ENCODE measurements at places on chromosomes 5 and 9.

DNA sequence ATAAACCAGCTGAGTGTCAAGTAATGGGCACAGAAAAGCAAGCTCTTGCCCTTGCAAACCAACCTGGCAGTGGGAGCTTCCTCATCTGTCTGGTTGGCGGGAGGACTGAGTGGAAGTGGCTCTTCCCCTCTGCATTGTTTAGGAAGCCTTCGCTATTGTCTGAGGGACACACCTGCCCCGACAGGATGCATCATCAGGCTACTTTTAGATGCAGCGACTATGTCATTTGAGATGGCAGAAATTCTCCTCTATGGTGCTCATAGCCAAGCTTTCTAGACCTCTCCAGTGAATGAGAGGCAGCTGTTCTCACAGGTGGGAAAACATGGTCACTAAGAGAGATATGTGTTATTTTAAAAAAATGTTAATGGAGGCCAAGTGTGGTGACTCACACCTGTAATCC is 104.0 kb downstream of the DOCK8 start:
- DNase-seq, result no peak

DNA sequence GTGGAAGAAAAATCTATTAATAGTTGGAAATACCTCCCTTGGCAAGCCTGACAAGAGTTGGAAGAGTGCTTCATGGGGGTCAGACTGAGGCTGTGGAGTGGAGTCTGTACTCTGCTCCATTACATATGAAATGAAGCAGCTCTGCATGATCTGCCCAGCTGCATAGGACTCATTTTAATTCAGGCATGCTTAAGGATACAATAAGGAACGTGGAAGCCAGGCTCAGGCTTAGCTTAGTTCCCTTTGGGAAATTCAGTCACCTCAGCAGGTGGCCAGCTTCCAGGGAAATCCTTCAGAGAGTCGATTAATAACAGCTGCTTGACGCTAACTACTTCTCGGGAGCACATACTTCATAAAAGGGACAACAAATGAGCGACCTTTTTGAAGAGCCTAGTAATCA is 1672.9 kb upstream of the WWC1 start:
- DNase-seq, result no peak

GRCh38 chr5:37667846-37668245 is 172.0 kb downstream of the GDNF start:
- DNase-seq, result no peak

GRCh38 chr9:88418715-88419540 is 30.7 kb downstream of the SPIN1 start:
- DNase-seq, result no peak

- no peak for DNase-seq
Observed at GRCh38 chr5:125409861-125410536, 663.6 kb upstream of the ZNF608 start.

- DNase-seq, result no peak
Observed at GRCh38 chr9:14209399-14210345, 104.3 kb downstream of the NFIB start.

- DNase-seq, result no peak
Observed at GRCh38 chr5:318341-318897, 3.1 kb upstream of the AHRR start.

- peak; percentile 64 for DNase-seq
Observed at GRCh38 chr5:154753792-154754191, 1.4 kb upstream of the LARP1 start.

- DNase-seq, result no peak
Observed at GRCh38 chr9:91949392-91949945, 559 bp downstream of the ROR2 start.

DNA sequence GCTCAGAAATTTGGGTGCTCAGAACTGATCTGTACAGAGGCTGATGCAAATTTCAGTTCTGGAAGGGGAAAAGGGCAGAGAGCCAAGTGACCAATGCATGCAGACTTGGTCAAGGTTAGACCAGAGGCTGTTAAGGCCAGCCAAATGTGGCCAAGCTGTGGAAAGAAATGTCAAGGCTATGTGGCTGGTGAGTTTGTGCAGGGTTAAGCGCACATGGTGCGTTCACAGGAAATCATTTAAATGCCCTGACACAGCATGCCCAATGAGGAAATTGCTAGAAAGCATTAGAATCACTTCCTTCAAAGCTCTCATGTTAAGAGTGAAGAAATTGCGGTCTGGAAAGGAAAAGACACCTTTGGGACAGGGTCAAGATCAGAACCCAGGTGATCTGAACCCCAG is 58.0 kb downstream of the PTPN3 start:
- no peak for DNase-seq

DNA sequence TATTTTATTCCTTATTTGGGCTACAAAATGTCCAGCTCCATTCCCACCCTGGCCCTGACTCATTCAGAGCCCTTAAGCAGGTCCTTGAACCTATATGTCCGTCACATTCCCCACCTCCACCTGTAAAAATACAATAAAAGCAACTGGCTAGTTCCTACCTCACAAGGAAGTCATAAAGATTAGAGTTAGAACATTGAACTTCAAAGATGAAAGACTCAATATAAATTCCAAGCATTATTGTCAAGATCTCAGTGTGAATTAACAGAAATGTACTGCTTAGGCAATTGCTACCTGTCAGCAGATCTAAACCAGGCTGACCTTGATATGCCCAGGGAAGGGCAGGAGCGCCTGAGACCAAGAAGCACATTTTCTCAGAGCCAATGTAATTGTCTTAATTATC is 221.8 kb downstream of the ENC1 start:
- no peak for DNase-seq

DNA sequence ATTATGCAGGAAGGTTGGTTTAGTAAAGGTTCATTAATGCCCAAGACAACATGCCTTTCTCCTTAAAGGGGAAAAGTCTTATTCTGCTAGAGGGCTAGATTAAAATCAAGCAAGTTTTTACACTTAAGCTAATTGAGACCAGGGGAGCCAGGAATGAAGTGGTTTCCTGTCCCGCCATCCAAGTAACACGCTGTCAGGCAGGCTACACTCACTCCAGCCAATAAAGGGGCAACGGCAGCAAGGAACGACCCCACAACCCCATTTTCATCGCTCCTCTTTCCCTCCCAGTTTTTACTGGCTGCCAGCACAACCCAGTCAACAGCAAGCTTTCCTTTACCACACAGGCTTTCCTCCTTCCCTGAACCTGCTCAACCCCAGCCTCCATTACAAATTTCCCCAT is 225.1 kb downstream of the DCP2 start:
- DNase-seq, result no peak

DNA sequence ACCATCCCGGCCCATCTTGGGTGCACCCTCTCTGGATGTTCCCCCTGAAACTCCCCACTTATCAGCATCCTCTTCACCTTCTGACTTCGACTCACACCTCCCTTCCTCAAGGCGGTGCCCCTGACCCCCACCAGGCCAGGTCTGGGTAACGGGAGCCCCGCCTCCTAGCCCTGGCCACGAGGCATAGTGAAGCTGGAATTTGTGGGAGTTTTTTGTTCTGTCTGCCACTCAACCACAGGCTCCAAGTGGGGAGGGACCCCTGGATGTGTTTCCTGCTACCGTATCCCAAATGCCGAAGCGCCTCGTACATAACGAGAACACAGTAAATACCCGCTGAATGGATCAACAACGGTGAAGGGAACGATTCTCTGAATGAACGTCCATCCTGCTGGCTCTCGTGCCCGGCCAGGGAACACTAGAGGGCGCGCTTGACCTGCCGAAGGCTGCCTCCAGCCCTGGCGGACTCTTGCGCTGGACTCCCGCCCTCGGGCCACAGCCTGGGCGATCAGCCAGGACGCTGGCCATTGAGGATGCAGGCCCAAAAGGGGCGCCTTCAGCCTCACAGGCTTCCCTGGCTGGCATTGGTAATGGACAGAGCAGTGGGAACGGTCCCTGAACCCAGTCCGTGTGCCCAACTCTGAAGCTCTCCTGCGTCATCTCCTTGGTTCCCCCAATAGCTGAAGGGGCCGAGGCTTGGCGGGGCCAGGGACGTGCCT is 47.3 kb upstream of the PHYKPL start:
- peak; percentile 80 for DNase-seq

GRCh38 chr9:114754581-114754980 is 51.3 kb downstream of the TNFSF15 start:
- no peak for DNase-seq

DNA sequence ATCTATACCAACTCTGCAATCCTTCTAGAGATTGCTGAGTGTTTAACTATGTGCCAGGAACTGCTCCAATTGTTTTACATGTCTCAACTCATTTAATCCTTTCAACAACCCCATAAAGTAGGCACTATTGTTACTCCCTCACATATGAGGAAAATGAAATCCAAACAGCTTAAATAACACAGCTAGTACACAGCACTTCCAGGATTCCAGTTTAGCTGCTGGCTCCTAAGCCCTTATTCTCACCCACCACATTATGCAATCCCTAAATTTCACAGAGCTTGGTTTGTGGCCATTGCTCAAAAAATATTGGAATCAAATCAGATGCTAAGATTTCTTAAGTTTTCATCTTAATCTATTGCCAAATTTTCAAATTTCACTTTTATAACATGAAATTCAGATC is 84.9 kb downstream of the PRELID2 start:
- no peak for DNase-seq

- DNase-seq, result no peak
Observed at GRCh38 chr9:121708768-121709488, 57.5 kb downstream of the DAB2IP start.

GRCh38 chr9:133436681-133437080 is 14.5 kb downstream of the ADAMTS13 start:
- no peak for DNase-seq

DNA sequence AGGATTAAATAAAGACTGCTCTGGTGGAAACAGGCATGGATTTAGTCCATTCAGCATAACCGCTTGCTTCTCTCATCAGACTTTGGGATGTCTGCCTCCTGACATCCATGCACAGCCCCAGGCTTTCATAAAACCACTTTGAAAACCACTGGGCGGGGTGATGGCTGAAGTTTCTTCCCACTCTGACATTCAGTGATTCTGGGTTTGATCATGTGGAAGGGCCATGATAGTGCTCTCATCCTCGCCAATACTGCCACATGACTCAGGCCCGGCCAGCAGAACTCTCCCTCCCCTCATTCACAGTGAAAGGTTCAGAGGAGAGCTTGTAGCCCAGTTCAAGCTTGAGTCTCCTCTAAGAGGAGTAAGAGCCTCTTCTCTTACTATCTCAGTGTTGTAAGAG is 29.6 kb upstream of the GLRA1 start:
- no peak for DNase-seq

GRCh38 chr5:891117-891836 is 1.3 kb downstream of the BRD9 start:
- no peak for DNase-seq

GRCh38 chr5:34586117-34586885 is 69.8 kb upstream of the RAI14 start:
- no peak for DNase-seq

DNA sequence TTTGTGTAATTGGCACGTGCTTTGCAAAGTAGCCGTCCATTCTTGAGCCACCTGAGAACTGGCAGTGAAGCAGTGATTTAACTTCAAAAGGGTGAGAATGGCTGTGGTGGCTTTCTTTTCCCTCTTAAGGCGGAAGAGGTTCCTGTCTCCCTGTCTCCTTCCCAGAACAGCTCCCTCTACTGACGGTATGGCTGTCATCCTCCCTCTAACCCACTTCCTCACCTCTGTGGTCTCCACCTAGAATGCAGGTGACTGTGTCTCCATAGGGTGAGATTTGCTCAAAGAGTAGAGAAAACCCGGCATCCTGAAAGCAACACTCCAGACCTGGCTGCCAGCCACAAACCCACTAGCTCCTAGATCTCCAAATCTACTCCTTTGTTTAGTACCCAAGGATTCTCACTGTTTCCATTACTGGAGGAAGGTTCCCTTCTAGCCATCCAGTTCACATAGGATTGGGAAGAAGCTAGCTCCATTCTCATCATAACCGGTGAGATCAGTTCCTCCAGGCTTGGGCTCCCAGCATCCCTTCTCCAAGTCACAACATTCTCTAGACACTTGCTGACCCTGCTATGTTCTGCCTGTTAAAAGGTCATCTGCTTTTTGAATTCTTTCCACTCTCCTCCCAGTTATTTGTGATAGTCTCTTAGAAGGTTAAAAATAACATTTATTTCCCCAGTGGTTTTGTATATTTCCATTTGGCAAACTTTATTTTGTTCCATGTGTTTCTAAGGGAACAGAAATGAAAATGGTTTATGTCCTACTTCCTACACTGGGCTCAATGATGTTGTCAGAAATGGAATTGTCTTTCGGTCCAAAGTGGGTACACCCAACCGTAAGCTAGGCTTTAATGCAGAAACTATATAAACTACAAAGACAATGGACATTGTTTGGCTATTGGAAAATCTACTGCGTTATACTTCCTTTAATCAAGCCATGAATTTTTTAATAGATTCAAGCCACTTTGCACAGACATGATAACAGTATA is 269.4 kb downstream of the CWC27 start:
- DNase-seq, result peak; percentile 63

DNA sequence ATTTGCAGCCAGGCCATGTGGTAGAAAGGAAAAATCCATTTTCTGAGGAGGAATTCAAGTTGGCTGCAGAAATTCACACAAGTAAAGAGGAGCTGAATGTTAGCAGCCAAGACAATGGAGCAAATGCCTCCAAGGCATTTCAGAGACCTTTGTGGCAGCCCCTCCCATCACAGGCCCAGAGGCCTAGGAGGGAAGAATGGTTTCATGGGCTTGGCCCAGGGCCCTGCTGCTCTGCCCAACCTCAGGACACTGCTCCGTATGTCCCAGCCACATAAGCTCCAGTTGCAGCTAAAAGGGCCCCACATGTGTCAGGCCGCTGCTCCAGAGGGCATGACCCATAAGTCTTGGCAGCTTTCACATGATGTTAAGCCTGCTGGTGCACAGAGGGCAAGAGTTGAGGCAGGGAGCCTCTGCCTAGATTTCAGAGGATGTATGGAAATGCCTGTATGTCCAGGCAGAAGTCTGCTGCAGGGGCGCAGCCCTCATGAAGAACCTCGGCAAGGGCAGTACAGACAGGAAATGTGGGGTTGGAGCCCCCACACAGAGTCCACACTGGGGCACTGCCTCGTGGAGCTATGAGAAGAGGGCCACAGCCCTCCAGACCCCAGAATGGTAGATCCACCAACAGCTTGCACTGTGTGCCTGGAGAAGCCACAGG is 144.2 kb upstream of the EPB41L4A start:
- no peak for DNase-seq

DNA sequence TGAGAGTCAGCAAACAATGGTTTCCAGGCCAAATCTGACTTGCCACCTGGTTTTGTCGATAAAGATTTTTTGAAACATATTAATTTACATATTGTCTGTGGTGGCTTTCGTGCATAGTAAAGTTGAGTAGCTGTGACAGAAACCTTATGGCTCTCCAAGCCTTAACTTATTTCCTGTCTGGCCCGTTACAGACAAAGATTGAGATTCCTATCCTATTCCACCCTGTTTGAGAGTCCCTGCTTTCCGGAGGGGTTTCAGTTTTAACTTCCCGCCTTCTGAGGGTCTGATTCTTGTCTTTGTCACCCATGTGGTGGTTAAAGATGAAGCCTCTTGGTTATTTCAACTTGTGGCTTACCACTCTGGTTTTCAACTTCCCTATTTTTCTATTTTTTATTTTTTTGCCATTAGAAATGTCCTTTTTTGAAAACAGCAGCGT is 11.4 kb downstream of the OTULIN start:
- DNase-seq, result no peak
